Activated CD8-positive, alpha-beta memory T cell treated with anti-CD3 and anti-CD28 coated beads for 1 hour (primary cell): ENCODE measurements at places on chromosomes 4 and X.

- no peak for DNase-seq
Observed at GRCh38 chr4:110059556-110060191, 138.7 kb downstream of the ELOVL6 start.

DNA sequence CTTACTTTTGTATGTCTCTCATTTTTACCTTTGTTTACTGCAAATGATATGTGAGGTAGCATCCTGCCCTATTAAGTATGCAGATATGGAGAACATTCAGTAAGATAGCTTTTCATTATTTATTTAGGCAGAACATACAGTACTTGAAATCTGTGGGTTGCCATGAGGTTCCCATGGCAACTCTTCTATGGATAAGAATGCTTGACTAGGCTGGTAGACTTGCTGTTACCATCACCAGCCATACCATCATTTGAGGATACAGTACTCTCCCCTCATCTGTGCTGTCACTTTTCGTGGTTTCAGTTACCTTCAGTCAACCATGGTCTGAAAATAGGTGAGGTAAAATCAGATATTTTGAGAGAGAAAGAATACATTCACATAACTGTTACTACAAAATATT lies 56.7 kb downstream of the NAF1 start:
- no peak for DNase-seq

DNA sequence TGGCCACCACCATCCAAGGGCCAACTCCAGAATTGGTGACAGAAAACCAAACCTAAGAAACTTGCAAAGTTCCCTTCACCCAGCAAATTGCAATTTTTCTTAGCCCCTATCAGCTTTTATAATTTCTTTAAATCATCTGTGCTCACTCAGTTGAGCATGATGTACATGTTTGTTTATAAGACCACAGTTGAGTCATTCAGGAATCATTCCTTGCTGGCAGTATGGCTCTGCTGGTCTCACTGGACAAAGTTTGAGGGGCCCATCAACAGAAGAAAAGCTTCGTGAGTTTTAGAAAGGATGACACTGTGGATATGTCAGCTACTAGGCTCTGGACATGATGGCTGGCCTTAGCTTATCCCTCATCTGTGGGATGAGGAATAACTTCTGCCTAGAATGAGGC lies 4.0 kb downstream of the TRPC5 start:
- DNase-seq = no peak

DNA sequence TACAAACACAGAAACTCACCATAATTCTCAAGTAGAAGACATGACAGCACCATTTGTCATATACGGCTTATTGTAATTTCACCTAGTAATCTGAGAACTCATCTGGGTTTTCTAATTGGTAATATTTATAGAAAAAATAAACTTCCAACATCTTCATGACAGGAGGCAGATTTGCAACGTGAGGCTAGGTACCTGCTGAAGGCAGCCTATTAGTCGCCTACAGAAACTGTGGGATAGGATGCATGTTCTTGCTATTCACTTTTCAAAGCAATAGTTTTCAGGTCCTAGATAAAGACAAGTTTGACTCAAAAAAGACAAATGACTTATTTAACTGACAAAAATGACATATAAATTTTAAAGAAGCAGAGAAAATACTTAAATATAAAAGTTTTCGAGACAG lies 2.9 kb downstream of the ZNF732 start:
- DNase-seq = no peak
